ENCODE measurements at places on chromosomes 1 and 21.

DNA sequence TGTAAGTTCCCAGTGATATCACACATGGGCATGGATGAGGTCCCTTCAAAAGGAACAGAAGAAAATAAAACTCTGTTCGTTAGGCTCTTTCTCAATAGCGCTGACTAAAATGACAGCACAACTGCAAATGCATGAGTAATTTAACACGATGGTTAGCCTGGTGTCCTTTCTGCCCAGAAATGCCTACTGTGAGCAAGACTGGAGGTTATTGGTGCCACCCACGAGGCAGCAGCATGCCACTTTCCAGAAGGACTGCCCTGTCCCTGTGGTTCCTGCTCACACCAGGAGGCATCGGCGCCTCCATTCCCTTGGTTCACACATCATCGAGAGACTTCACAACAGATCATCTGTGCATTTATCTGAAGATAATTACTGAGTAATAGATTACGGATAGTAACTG lies 26.2 kb downstream of the VPS26C start:
- DNase-seq = no peak

DNA sequence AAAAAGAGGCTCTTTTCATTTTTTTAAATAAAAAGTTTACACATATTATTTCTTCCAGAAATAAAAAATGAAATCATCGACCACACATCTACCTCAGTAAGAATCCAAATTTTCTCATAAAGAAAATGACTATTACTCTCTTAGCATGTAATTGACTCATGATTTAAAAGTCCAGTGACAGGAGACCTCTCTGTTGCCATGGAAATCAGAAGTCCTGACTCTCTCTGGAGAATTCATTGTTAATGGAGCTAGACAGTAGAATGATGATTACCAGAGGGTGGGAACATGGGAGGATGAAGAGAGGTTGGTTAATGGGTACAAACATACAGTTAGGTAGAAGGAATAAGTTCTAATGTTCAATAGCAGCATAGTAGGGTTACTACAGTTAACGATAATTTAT lies 5.0 kb upstream of the CLCA4 start:
- DNase-seq = no peak

GRCh38 chr1:241605146-241605805 lies 34.9 kb downstream of the CHML start:
- DNase-seq = no peak

DNA sequence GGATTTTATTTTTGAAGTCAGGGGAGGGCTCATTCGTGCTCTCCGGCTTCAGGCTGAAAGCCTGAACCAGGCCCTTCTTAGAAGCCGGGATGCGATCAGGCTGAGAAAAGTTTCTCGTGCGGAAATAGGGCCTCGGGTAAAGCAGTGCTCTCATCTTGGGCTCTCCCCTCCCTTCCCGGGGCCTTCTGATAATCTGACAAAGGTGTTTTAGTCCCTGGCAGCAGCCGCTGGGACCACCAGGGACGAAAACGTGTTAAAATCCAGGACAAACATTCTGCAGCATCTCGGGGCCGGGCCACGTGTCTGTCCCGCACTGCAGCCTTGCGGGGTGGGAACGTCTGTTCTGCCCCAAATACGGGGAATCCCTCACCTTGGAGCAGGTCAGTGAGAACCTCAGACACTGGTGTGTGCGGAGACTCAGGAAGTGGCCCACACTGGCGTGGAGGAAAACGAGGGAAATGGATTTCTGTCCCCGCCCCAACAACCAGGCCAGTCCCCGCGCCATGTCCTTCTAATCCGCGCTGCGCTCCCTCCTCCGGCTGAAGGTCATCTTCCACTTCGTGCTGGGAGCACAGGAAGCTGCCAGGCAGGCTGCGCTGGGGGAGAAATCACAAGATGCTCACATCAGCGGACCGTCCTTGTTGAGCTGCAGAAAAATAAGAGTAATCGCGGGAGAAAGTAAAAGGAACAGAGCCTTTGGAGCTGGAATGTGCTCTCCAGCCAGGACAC lies 16.6 kb upstream of the AJAP1 start:
- DNase-seq = no peak

- no peak for DNase-seq
Observed at GRCh38 chr1:240237305-240237721, 145.6 kb downstream of the FMN2 start.

DNA sequence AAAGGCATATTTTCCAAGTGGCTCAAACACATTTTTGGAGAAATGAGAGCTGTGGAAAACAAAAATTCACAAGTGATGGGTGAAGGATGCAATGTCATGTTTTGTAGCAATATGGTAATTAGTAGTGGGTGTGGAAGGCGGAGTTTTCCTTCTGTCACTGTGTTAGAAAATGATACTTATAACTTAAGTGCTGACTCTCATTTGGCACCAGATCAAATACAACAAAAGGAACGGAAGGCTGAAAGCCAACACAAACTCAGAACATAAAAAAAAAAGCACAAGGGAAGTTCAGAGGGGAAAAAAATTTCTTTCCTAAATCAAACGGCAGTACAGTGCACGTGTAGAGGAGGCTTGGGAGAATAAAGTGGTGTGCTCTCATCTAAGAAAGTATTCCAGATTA lies at the start of gene TNFSF18:
Gene TNFSF18, minus strand, starts transcription at position 77 of the 400 bp plus-strand sequence. Its CDS starts 45 bp downstream, at position 32.
- no peak for DNase-seq

GRCh38 chr21:45877821-45878469 lies 103.6 kb upstream of the COL6A1 start:
- peak; percentile 8 for DNase-seq

DNA sequence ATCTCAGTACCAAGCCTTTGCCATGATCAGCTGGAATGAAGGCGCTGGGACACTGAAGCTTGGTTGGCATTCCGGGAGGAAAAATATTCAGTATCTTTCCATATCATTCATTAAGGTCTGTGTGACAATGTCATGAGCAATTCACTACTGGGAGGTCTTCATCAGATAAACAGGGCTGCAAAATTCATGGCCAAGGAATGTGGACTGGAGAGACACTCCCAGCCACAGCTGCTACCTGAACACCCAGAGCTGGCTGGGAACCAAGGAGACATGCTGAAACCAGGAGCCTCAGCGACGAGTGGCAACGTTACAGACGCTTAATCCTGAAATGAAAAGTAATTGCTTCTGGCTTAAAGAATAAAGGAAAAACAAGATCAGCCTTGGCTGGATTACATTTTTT lies 30.6 kb upstream of the DDAH1 start:
- no peak for DNase-seq

DNA sequence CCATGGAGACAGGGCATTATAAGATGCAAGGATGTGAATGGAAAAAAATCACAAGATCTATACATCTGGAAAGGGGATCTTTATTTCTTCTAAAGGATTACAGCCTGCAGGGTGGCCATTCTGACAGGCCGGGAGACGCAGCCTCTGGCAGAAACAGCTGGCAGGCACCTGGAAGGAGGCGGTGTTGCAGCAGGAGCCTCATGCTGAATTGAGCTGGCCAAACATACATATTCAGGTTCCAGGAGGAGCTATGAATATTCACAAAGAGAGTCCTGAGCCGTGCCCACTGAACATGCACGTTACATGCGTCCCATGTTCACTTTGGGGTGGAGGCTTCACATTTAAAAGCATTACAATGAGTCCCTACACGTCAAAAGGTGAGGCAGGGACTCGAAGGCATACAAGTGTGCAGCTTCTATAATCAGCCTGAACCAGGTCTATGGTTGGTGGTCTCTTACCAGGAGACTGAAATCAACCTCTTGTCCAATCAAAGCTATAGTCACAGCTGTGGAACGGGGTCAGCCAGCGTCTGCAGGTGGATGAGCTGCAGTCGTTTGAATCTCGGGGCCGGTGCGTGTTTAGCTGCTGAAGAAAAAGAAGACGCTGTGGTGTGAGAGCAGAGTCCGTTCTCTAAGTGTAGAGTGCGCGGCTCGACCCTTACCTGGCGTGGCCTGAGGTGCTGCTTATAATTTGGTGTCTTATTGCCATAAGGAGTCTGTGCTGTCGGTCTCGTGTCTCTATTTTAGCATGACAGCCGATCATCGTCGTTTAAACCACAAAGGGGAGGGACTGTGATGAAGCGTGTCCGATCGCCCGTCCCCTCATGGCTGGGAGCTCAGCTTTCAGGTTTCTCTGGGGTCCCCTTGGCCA lies 183.0 kb downstream of the ETS2 start:
- DNase-seq = no peak

- DNase-seq = no peak
Observed at GRCh38 chr1:110444561-110444960, 6.4 kb upstream of the PROK1 start.

GRCh38 chr21:46643379-46644177 lies 8.1 kb downstream of the PRMT2 start:
- DNase-seq = no peak

DNA sequence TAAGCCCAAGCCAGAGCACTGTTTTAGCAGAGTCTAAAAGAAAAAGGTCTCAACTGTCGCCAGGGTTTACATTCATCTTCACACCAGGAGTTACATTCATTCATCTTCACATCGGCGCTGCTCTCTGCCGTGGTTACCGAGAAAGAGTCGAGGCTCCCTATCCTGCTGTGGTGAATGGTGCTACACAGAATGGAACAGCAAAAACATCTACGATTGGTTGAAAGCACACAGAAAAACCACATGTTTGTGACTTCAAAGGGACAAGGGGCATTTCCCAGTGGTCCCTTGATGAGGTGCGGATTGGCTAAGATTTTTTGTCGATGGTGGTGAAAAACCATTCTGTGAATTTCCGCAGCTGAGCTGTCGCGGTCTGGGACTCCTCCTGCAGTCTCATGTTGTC lies 231.1 kb downstream of the SIPA1L2 start:
- DNase-seq = no peak

DNA sequence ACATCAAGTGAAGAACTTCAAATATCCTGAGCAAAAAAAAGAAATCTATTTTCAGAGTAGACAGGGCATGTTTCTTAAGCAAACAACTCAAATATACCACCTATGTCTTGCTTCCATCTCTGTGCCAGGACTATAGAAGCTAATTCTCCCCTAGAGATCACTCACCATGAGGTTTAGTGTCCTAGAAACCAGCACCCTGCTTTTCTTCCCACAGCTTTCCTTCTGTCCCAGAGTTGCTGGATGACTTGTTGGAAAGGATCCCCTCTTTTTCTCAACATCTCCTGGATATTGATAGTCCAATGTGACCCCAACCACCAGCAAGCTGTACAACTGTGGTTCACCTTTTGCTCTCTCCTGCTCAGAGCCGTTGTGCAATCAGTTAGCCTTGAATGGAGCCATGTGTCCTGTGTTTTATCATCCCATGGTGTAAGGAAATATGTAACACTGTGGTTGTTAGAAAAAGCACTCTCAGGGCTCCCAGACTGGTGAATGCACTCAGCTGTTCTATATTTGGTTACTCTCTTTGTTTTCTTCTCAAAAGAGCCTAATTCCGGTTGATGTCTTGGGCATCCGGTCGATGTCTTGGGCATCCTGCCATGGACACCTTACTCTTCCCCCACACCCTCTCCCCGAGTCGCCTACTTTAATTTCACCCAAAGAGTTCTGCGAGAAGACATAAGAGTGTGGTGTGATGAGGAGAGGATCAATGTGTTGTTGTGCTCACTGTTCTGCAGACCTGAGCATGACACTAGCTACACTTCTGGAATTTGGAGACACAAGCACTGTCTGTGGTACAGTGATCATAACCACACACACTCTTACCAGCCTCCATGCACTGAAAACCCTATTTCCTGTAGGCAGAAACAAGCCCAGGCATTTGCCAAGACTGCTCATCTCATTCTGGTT lies 1.7 kb downstream of the TNFSF4 start:
- DNase-seq = no peak

DNA sequence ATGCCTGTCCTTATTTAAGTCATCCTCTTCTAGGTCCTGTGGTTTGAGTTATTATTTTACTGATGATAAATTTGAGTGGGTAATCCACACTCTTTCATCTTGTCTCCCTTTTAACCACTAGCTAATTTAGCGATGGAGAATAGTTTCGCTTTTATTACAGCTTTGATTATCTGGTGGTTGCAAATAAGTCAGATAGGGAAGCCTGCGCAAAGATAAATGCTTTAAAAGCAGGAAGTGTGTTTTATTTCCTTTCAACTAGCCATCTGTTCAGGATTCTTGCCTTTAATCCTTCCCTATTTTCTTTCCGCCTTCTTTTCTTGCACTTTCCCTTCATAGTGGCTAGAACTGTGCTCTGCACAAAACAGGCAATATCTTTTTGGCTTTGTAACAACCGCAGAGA lies 129.0 kb downstream of the TGFB2 start:
- DNase-seq = no peak

GRCh38 chr1:40802078-40802741 lies 18.6 kb downstream of the KCNQ4 start:
- peak; percentile 89 for DNase-seq

DNA sequence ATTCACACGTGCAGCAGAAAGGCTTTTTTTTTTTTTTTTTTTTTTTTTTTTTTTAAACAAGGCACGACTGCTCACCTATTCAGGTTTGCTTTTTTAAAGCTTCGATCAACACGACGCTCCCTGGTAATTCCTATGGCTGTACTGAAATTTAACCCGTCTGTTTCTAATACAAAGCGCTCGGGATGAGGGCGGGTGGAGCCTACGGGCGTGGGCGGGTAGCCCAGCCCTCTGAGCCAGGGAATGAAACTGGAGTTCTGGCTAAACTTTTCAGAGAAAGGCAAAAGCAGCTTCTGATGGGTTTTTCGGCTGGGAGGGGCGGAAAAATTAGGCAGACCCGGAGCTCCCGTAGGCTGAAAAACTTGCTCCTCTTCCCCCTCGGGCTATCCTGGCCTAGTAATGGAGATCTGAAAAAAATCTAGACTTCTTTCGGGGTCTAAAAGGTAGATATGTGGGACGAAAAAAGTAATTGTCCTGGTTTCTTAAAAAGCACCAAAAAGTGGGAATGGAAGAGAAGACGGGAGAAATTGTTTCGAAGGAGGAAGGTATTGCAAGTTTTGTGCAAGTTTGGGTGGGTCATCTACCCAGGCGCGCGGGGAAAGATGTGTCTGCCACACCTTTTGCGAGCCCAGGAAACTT lies 7.4 kb downstream of the NR5A2 start:
- no peak for DNase-seq

DNA sequence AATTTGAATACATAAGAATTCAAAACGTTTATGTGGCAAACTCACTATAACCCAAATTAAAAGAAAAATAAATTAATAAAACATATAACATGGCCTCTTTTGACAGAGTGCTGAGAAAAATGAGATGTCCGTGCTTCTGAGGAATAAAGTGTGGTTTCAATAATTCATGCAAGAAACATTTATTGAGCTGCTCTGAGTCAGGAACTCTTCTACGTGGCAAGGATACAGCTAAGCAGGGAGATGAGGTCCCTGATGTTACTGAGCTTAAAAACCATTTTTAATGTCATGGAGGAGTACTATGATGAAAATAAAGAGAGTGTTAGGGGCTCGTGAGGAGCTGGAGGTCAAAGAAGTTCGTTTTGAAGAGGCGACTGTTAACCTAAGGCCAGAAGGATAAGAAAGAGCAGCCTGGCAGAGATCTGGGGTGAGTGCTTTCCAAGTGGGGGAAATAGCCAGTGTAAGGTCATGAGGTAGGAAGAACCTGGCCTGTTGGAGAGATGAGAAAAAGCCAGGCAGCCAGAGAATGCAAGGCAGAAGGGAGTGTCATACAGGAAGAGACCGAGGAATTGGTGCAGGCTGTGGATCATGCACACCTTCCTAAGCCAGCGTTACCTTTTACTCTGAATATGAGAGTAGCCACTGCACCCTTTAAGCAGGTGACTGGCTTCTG lies 182.2 kb upstream of the DUSP10 start:
- no peak for DNase-seq

Measured in CD4-positive, alpha-beta T cell treated with Interleukin-15 for 1 hour (primary cell).